Smooth muscle cell of the coronary artery (primary cell): ENCODE measurements at places on chromosomes 3 and 15. TPM values are rescaled to one million over a fixed set of nuclear protein-coding genes. Genes with fewer than 3 reads are reported as not detected.

The DUOX1 gene
- total RNA-seq, result 0.08 and 0.59 TPM in 2 replicates

The A4GNT gene
- total RNA-seq, result not detected in 2 replicates

The NLGN1 gene
- total RNA-seq, result 0.30 and 3.0 TPM in 2 replicates

The AQP9 gene
- 0.23 TPM in 1 of 2 replicates, not detected in the other for total RNA-seq

The THAP10 gene
- total RNA-seq, result 0.35 and 1.1 TPM in 2 replicates

The GP9 gene
- total RNA-seq, result not detected in 2 replicates

The PXYLP1 gene
- total RNA-seq, result 5.4 and 8.6 TPM in 2 replicates

The SPESP1 gene
- total RNA-seq, result 0.59 and 5.1 TPM in 2 replicates

The CCDC14 gene
- 16.4 and 19.4 TPM in 2 replicates for total RNA-seq

The CCR9 gene
- not detected in 2 replicates for total RNA-seq
